Midbrain (tissue), 1 donor: ENCODE measurements at places on chromosomes 2 and 18.
A peak's percentile ranks its signal among the peaks of the same experiment; 100 is the strongest.

DNA sequence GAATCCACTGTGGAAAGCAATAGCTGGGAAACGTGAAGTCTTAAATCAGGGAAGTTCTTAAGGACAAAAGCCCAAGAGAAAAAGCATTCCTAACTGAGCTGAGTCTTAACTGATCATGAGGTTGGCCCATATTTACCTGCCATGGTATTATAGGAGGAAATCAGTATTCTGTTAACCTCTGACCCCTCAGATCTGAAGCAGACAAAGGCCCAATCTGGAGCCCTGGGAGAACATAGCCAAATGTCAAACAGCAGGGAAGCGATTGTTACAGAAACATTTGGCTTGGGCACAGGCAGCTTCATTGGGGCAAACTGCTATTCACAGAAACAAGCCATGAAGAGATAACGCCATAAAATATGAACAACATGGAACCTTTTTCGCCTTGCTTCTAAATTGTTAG lies 18.8 kb downstream of the EPHA4 start:
- no peak for DNase-seq

GRCh38 chr2:32427672-32428610 lies 71.1 kb downstream of the BIRC6 start:
- DNase-seq: no peak

GRCh38 chr18:74411475-74411874 lies 45.6 kb downstream of the DIPK1C start:
- no peak for DNase-seq

- DNase-seq: peak; percentile 58
These were observed 709 bp downstream of the PTPN2 start for GRCh38 chr18:12883372-12883683.

DNA sequence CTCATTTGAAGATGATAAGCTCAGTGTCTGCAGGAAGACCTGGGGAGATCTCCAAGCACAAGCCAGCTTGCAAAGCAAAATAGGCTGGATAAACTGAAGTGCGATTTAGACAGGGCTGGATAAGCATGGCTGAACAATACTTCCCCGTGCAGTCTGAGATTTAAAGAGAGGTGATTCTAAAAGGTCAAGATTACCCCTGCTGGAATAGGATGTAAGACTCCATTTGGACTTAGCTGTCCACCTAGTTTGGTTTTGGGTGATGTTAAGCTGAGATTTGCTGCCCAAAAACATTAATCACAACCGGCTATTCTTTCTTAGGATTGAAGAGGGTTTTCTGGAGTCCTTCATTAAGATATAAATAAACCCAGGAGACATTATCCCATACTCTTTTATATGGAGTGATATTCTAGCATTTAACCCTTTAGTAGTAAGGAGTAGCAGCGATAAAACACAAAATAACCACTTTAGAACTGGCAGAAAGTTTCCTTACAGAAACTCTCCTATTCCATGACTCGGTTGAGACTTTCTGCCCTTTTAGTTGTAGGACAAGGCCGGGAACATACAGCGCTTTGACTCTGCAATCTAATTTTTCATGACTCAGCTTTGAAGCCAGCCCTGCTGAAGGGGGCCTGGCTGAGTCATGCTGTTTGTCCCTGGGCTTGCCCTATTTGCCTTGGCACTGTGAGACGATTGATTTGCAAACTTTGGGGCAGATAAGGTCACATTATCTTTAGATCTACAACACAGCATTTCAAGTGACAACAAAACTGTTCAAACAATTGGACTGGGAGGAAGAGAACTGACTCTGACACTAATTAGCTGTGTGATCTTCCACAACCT lies 238.2 kb downstream of the GCA start:
- DNase-seq: no peak

DNA sequence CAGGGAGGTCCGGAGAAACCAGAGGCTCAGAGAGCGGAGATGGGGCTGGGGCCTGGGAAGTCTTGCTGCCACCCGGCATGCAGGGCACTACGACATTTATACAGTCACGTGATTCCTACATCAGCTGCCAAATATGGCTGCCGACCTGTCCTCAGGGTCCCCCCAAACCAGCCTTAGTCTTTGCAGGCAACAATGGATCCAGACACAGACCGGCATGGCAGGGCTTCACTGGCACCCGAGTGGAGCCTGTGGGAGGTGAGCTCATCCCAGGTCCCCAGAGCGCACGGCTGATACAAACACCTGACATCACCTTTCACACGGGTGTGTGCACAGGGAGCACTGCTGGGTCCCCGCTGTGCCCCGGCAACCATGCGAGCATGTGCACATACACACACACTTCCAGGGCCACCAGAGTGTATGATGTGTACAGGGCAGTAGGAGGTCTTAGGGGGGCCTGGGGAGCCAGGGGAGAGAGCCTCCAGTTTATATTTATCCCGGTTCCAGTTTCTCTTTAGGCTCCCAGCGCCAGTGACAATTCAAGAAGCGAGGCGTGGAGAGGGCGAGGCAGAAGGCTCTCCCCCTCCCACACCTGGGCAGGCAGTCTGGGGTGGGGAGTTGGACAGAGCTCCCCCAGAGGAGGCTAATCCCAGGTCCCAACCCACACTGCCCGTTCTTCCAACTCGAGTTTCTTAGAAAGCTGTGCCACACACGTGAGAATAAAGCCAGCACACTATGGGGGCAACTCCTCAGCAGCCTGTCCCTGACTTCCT lies 2.7 kb downstream of the SEMA4C start:
- no peak for DNase-seq

DNA sequence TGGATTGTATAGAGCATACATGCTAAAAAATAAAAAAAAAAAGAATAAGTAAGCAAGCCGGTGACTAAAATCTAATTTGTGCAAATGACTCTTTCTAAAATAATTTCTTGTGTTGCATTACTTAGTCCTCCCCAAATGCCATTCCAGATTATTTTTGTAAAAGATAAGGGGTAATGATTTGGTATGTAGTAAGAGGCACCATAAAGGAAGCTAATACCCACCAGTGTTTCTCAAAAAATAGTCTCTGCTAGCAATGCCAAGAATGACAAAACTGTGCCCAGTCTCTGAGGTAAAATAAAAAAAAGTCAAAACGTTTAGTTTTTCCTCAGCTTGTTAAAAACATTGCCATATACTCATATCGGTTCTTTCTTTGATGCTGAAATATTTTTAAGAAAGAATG lies 2.7 kb downstream of the METTL5 start:
- no peak for DNase-seq

- no peak for DNase-seq
These were observed 158.0 kb downstream of the AGPS start for GRCh38 chr2:177550264-177551200.

- no peak for DNase-seq
These were observed 600.7 kb downstream of the IRS1 start for GRCh38 chr2:226198956-226199355.

DNA sequence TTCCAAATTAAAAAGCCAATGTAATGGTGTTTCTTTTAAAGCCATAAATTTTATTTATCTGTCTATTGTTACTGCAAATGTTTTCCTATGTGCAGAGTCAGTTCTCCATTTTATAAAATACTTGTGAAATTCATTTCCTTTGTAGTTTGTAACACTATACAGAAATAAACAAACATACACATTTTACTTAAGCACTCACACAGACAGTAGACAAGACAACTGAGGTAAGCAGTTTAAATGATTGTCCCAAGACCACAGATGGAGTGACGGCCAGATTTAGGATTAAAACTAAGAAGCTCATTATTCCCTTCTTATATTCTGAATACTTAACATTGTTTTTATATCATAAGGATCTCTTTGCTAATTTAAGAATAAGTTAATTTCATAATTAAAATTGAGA lies 100.9 kb downstream of the BAZ2B start:
- no peak for DNase-seq

DNA sequence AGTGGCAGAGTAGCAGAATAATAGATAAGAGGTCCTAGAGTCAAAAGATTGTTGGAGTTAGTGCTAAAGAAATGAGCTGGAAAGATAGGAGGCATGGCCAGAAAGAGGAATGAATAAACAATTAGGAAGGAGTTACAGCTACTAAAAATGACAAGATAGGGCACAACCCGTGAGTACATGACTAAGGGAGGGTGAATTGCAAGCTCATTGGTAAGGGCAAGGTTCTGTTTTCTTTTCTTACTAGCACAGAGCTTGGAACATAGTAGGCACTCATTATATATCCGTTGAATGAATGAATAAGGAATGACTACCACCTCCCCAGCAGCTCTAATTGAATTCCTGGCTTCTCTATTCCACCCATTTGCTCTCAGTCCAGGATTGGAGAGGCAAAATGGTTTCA lies 5.7 kb upstream of the MARCO start:
- no peak for DNase-seq

GRCh38 chr2:75007819-75008218 lies 49.4 kb downstream of the POLE4 start:
- DNase-seq: no peak

- DNase-seq: no peak
These were observed 25.5 kb upstream of the ITGA4 start for GRCh38 chr2:181431674-181432073.

GRCh38 chr2:105933906-105934305 lies 189.2 kb downstream of the NCK2 start:
- no peak for DNase-seq

DNA sequence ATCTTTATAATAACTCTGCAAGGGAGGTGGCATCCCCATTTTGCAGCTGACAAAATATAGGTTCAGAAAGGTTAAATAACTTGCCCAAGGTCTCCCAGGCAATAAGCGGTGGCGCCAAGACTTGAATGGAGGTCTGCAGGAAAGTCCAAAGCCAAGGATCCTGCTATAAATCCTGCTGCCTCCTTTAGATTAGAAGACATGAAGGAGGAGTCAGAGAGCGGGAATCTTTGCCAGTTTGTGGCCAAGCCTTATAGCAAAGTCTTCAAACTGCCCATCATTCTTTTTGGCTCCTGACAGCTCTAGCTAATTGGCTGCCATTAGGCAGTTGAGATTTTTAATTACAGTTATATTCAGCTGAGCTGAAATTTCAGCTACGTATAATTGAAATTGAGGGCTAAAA lies 114.3 kb downstream of the C1D start:
- no peak for DNase-seq

GRCh38 chr2:55887351-55887750 lies 36.2 kb downstream of the EFEMP1 start:
- DNase-seq: no peak

DNA sequence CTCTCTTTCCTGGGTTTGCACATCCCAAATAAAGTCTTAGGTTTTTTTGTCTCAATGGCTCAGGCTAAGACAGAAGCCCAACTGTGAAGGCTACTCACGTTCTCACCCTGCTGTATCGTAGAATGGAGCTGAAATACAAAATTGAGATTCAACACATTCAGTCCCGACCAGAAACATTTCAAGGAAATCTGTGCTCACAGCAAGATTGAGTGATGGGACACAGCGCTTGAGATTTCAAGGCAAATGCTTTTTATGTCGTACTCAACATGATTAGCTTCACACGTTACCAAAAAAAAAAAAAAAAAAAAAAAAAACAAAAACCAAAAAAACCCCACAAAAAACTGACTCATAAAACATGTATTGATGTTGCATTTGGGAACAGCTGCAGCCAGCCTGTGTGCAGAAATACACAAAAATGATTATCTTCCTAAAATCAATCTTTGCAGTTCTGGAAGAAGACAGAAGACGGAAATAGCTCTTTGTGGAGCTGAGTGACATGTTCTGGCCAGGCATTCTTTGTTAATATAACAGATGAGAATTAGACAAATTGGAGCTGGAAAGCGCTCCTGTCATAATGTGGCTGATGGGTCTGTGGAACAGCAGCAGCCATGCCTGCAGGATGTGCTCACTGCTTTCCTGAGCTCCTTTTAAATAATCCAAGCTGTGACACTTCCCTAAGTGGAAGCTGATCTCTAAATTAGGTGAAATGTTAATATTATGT lies 453.2 kb downstream of the LPIN1 start:
- DNase-seq: no peak

DNA sequence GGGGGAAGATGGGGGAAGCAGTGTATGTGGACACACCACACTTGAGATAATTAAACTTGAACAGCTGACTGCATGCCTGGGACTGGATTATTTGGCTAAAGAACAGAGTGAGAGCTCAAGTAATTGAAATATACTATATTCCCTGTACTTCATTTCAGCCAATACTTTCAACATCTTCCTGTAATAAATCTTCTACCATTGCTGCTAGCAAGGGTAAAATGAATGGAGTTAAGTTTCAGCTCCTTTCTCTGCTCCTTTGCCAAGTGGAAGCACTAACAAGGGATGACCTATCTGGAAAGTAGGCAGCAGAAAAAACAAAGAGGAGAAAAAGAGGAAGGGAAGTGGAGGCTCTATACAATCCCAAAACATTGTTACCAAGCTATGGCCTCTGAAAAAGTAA lies 50.9 kb downstream of the MMADHC start:
- DNase-seq: no peak

GRCh38 chr2:8144785-8145184 lies 537.1 kb upstream of the ID2 start:
- DNase-seq: no peak

- DNase-seq: no peak
These were observed 1207.3 kb downstream of the DPP10 start for GRCh38 chr2:115649731-115650130.

- no peak for DNase-seq
These were observed 19.6 kb downstream of the ALS2 start for GRCh38 chr2:201761101-201761500.

DNA sequence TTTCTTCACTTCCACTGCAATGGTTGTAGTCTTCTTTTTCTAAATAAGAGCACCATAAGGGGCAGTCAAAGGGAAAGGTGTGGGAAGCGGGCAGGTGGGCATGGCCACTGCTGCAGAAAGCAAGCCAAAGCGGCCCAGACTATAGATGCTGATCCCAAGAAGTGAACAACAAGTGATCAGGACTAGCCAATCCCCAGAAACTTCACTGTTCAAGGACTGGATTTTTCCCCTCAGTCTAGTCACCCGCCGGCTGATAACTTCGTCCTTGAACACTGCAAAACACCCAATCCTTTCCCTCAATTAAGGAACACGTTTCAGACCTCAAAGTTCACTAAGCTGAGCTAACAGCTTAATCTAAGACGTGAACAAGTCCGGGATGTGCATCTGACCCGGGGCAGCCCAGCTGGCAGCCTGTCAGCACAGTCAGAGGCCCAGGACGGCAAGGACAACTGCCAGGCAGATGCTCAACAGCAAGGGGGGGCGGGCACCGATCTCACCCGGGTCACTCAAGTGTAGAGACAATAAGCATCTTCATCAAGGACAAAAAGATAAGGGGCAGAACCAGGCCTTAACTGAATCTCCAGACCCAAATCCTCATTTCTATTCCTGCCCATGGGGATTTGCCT lies 59.8 kb downstream of the HDLBP start:
- no peak for DNase-seq

DNA sequence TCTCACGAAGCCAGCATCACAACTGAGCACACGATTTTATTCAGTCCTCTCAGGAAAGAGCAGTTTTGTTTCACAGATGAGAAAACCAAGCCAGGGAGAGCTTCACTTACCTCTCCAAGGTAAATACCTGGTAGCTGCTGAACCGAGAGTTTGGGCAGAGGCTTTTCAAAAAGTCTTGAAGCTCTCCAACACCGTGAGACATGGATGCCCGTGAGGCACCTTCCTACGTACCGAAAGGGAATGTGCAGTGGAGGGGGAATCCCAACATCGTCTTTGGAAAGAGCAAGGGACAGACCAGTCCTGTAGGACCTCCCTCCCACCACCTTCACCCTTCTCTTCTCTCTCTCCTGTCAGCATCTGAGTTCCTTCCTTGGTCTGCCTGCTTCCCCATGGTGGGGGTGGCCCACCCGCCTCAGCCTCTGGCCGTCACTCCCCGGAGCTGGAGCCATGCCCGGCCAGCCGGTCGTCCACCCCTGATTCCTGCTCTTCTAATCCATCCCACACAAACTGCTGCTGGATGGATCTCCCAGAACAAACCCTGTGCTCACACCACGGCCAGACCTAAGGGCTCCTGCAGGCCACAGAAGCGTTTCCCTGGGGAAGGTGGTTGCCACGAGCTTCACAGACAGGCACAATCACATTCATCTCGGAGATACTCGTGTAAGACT lies 97.3 kb upstream of the SNTG2 start:
- DNase-seq: no peak
